GM23338 (cell line): ENCODE measurements at places on chromosomes 7 and 10.

GRCh38 chr7:18555968-18556367 lies 60.4 kb downstream of the HDAC9 start:
- H3K27me3 ChIP-seq, result no peaks in the 10 kb centered on the region
- no peak overlapping the region for H3K27ac ChIP-seq
- H3K4me3 ChIP-seq, result no peak overlapping the region

DNA sequence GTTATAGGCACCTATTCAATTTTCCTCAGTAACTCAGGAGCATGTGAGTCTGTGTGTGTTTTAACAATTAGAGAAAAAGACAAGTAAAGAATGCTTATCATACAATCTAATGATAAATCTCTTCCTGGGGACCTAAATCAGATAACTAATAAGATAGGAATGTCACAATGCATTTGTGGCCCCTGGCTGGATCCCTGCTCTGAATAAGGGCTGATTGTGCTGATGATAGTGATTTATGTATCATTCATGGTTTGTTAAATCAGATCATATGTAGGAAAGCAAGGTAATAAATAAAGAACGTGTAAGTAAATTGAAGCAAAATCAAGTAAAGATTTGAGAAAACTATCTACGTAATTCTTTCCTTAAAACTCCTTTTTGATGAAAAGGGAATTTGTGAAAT lies 145.9 kb downstream of the C7orf25 start:
- no peak overlapping the region for H3K4me3 ChIP-seq
- no peaks in the 10 kb centered on the region for H3K36me3 ChIP-seq
- H3K27ac ChIP-seq, result no peak overlapping the region
- no peaks in the 10 kb centered on the region for H3K27me3 ChIP-seq
- no peaks in the 10 kb centered on the region for H3K4me1 ChIP-seq
- DNase-seq, result no peak

- peak overlapping the region; percentile 28; the same call in 1 of the 2 replicates for H3K27ac ChIP-seq
- no peaks in the 10 kb centered on the region for H3K36me3 ChIP-seq
- no peaks in the 10 kb centered on the region for H3K4me1 ChIP-seq
- DNase-seq, result no peak
Measured at GRCh38 chr10:73614720-73615119, 23.6 kb upstream of the USP54 start.

- H3K4me1 ChIP-seq, result no peaks in the 10 kb centered on the region
- no peak overlapping the region for H3K27ac ChIP-seq
- H3K36me3 ChIP-seq, result no peaks in the 10 kb centered on the region
Measured at GRCh38 chr7:1646391-1646790, 23.7 kb upstream of the ELFN1 start.

- H3K27me3 ChIP-seq, result no peaks in the 10 kb centered on the region
- no peaks in the 10 kb centered on the region for H3K36me3 ChIP-seq
- H3K4me3 ChIP-seq, result no peak overlapping the region
- peak; percentile 94 for DNase-seq
- no peak overlapping the region for H3K27ac ChIP-seq
- peaks cover 8% of the 10 kb centered on the region; the same call in 1 of the 2 replicates for H3K4me1 ChIP-seq
Measured at GRCh38 chr7:128883622-128884448, 21.2 kb downstream of the ATP6V1F start.

DNA sequence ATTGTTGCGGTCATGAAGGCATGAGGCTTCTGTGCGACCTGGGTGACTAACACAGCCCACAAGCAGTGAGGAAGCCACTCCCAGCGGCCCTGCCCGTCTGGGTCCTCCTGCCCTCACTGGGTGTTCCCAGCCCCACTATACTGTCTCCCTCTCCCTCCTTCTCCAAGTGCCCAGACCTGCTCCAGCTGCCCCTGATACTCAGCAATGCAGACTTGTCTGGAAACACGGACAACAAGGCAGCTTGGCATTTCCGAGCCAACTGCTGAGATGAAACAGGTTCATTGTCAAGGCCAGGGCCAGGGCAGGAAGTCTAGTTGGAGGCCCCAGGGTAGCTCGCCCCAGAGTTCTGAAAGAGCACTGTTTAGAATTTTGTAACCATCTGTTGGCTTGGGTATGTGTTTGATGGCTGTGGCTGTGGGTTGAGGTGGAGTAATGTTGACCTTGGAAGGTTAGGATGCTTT lies 95.7 kb downstream of the RBM20 start:
- H3K4me1 ChIP-seq, result no peaks in the 10 kb centered on the region
- no peaks in the 10 kb centered on the region for H3K36me3 ChIP-seq
- H3K4me3 ChIP-seq, result no peak overlapping the region

DNA sequence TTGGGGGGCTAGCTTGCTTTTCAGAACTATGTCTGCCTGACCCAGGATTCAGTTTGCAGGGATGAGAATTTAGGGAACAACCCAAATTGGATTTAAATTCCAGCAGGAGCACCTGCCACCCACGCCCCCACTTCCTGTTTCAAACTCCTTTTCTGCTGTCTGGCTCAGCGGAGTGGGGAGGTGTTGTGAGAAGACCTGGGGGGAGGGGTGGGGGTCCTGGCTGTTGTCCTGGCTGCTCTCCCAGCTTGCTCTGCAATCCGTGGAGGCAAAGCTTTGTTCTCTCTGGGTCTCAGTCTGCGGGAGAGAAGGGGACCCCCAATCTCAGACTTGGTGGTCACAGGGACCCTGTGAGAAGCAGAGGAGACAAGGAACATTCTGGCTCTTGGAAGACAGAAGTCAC lies 799 bp downstream of the KCNK18 start:
- no peaks in the 10 kb centered on the region for H3K27me3 ChIP-seq
- DNase-seq, result peak; percentile 26
- H3K27ac ChIP-seq, result no peak overlapping the region
- no peak overlapping the region for H3K4me3 ChIP-seq

GRCh38 chr7:127940381-127941160 lies 90.7 kb downstream of the LRRC4 start:
- no peak for DNase-seq
- H3K4me3 ChIP-seq, result no peak overlapping the region
- no peak overlapping the region for H3K27ac ChIP-seq
- H3K36me3 ChIP-seq, result 0 out of 2 replicates have a peak, but pooled peaks cover 4% of the 10 kb centered on the region
- H3K4me1 ChIP-seq, result peaks cover 30% of the 10 kb centered on the region
- H3K27me3 ChIP-seq, result no peaks in the 10 kb centered on the region

DNA sequence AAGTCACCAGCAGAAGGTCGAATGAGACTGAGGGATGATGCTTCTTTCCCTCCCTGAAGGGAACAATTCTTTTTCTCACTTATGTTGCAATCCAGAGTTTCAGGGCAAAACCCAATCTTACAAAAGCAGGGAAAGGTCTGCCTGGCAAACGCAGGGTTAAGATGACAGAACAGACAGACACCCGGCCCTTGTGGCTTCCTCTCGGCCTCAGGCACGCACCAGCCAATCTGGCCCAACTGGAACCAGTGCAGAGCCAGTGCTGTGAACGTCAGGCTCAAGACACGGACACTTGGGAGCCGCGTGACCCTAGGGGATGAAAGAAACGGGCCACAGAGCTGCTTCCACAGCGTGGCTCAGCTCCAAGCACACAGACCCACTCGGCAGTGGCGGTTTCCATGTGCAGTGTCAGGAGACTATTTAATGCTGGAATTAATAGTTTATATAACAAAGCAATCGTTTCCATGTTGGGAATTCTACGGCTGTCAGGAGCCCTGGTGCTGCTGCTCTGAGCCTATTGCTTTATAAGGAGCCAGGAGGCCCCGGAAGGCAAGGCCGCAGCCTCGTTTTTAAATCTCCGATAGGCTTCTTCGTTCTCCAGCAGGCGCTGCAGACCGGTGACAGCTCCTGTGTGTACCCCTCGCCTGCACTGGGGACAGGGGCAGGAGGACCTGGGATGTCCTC lies 198.4 kb downstream of the DIP2C start:
- H3K27ac ChIP-seq, result no peak overlapping the region
- H3K36me3 ChIP-seq, result no peaks in the 10 kb centered on the region
- H3K4me1 ChIP-seq, result peaks cover 15% of the 10 kb centered on the region
- peak; percentile 44 for DNase-seq
- no peak overlapping the region; the same call in 1 of the 2 replicates for H3K4me3 ChIP-seq
- no peaks in the 10 kb centered on the region for H3K27me3 ChIP-seq

GRCh38 chr7:74479066-74479781 lies 25.5 kb downstream of the GTF2IRD1 start:
- no peak overlapping the region for H3K4me3 ChIP-seq
- peaks cover 19% of the 10 kb centered on the region for H3K4me1 ChIP-seq
- H3K36me3 ChIP-seq, result no peaks in the 10 kb centered on the region
- no peaks in the 10 kb centered on the region for H3K27me3 ChIP-seq

- H3K27me3 ChIP-seq, result no peaks in the 10 kb centered on the region
- H3K27ac ChIP-seq, result no peak overlapping the region
- DNase-seq, result no peak
- no peak overlapping the region for H3K4me3 ChIP-seq
Measured at GRCh38 chr7:63925626-63926460, 72.8 kb upstream of the ZNF722 start.

DNA sequence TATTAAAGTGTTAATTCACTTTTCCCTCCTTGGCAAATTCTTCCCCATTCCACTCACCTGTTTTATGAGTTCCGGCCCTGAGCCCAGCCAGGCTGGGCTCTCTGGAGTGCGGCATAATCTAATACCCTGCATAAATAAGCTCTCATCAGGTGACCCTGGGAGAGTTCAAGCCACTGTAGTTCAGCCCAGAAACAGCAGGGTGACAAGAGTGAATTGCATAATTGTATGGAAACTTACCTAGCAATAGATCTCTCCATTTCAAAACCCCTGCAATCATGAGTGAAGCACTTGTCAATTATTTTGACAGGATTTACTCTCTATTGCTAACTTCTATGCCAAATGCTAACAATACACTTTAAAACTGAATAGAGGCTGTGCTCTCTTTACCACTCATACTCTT lies 94.7 kb downstream of the OSBPL3 start:
- DNase-seq, result no peak
- H3K4me3 ChIP-seq, result no peak overlapping the region

- DNase-seq, result no peak
- H3K27ac ChIP-seq, result no peak overlapping the region
- no peak overlapping the region for H3K4me3 ChIP-seq
- H3K4me1 ChIP-seq, result no peaks in the 10 kb centered on the region
- H3K36me3 ChIP-seq, result no peaks in the 10 kb centered on the region
Measured at GRCh38 chr7:104039363-104039762, 49.9 kb upstream of the RELN start.

- H3K4me1 ChIP-seq, result peaks cover 3% of the 10 kb centered on the region; the same call in 1 of the 2 replicates
- no peaks in the 10 kb centered on the region for H3K36me3 ChIP-seq
- H3K27ac ChIP-seq, result no peak overlapping the region
- H3K27me3 ChIP-seq, result no peaks in the 10 kb centered on the region
Measured at GRCh38 chr7:137147338-137147720, 196.2 kb downstream of the PTN start.

- no peak overlapping the region for H3K4me3 ChIP-seq
- no peaks in the 10 kb centered on the region for H3K36me3 ChIP-seq
- DNase-seq, result no peak
- no peaks in the 10 kb centered on the region for H3K27me3 ChIP-seq
Measured at GRCh38 chr10:74585231-74586087, 240.9 kb upstream of the KAT6B start.

DNA sequence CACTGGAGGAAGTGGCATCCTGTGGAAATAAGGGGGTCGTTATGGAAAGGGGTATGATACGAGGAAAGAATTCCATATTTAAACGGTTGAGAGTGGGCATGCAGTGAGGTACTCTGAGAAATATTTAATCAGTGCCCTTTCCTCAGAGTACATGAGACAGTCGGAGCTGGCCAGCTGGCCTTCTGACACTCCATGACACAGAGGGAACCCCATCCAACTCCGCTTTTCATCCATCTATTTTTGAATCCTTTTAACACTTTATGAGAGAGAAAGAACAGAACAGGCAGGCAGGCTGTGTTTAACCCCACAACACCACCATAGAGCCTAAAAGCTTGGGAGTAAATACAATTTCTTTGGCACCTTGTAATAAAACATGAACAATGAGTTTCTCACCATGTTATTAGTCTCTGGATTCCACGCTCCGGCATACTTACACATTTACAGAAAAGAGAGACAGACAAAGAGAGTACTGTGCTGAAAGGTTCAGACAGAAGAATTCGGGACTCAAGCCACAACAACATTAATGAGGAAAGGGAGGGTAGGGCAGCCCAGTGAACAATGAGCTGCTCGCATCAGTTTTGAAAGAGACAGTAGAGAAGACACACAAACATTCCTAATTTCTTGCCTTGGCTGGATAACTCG lies 124.2 kb upstream of the PDLIM1 start:
- H3K4me1 ChIP-seq, result peaks cover 29% of the 10 kb centered on the region
- H3K27me3 ChIP-seq, result no peaks in the 10 kb centered on the region
- H3K4me3 ChIP-seq, result no peak overlapping the region

GRCh38 chr10:42475168-42476098 lies 162.9 kb downstream of the ZNF33B start:
- no peak overlapping the region for H3K27ac ChIP-seq
- H3K4me1 ChIP-seq, result no peaks in the 10 kb centered on the region
- peak overlapping the region; percentile 40 for H3K4me3 ChIP-seq
- H3K27me3 ChIP-seq, result no peaks in the 10 kb centered on the region
- DNase-seq, result peak; percentile 2
- no peaks in the 10 kb centered on the region for H3K36me3 ChIP-seq

DNA sequence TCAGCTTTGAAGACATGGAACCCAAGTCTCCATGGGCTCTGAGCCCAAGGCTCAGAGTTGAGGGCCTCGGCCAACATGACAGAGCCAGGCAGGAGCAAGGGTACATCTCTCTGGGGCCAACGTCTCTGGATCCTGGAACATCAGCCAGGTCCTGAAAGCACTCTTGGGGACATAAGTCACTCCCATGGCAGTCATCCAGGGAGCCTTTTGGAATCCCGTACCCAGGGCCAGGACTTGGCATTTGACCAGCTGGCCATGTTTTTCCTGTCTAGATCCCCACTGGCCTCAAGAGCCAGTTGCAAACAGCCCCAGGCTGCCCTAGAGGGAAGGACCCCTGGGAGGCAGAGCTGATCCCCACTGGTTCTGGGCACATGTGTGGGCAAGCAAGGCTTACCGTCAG lies 4.3 kb upstream of the CXCL12 start:
- H3K36me3 ChIP-seq, result no peaks in the 10 kb centered on the region; the same call in 1 of the 2 replicates
- no peak overlapping the region for H3K27ac ChIP-seq
- peaks cover 3% of the 10 kb centered on the region; the same call in 1 of the 2 replicates for H3K4me1 ChIP-seq
- H3K27me3 ChIP-seq, result peaks cover 27% of the 10 kb centered on the region
- no peak overlapping the region for H3K4me3 ChIP-seq

DNA sequence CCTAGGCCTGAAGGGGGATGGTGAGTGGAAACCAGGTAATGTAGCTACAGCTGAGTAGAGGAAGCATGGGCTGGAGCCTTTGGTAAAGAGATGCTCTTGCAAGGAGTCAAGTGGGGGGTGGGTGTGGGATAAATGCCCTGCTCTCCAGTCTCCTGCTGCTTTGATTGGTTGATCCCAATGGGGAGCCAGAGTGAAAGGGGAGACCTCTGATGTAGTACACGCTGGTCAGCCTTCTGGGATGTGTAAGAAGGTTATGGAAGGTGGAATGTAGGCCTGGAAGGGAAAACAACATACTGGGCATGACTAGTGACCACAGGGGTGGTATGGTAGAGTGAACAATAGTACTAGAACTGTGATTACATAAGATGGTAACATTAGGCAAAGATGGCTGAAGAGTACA lies 44.3 kb downstream of the TET1 start:
- peak overlapping the region; percentile 61 for H3K27ac ChIP-seq
- no peak overlapping the region for H3K4me3 ChIP-seq
- DNase-seq, result peak; percentile 21
- peaks cover 33% of the 10 kb centered on the region for H3K4me1 ChIP-seq
